Lower leg skin (tissue), 4 donors: ENCODE measurements at places on chromosomes 16 and 17.

GRCh38 chr16:13042291-13042685, 140.9 kb downstream of the SHISA9 start:
- DNase-seq, result no peak

DNA sequence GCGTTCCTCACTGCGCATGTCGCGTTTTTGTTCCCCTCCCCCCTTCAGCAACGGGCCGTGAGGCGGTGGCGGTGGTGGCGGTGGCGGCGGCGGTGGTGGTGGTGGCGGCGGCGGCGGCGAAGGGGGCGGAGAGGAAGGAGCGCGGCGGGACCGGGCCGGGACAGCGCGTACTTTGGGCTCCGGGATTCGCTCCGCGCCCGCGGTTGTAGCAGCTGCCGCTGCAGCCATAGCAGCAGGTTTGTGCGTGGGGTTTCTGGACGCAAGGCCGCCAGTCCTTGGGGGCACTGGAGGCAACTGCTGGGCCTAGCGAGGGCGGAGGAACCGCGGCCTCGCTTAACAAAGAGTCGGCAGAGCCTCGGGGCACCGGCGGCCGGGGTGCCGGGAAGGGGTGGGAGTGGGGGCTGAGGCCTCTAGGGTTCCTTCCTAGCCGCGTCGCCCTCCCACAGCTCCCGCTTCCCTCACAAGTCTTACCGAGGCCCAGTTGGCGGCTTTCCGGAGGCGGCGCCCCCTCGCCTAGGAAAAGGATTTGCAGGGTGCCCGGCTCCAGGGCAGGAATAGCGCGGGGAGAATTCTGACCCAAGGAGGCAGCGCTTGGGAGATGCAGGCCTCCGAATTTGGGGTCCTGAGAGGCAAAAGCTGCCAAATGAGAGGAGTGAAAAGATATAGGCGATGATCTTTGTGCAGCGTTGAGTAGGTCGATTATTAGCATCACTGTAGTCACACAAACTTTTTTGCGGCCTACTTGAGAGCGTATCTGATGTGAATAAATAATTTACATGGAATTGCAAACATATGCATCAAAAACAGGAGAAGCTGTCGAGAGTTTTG, at the start of gene DDX42:
Gene DDX42 (plus strand): TSS at position 30 of the 828 bp plus-strand sequence. CDS start 12,880 bp downstream, outside the sequence.
- DNase-seq, result peak; percentile 29

GRCh38 chr16:72917051-72917450, 130.9 kb downstream of the ZFHX3 start:
- DNase-seq, result no peak

GRCh38 chr17:56707312-56708219, 114.1 kb downstream of the NOG start:
- DNase-seq, result no peak

- no peak for DNase-seq
Observed at GRCh38 chr16:49158029-49158642, 123.5 kb downstream of the CBLN1 start.

DNA sequence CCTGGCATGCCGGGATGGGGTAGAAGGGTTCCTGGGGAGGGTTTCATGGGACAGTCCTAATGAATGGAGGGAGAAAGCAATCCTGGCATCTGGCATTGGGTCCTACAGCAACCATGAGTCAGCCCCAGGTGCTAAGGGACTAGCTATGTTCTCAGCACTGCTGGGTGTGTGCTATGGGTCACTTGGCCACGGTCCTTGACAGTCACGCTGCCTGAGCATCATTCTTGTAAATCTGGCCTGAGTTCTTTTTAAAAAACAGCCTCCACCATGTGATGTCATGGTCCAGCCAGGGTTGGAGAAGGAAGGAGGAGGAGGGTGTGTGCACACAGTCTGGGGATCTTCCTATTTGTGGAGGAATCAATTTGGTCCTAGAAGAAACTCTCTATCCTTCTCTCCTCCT, 6.2 kb upstream of the RAMP2 start:
- peak; percentile 83 for DNase-seq

DNA sequence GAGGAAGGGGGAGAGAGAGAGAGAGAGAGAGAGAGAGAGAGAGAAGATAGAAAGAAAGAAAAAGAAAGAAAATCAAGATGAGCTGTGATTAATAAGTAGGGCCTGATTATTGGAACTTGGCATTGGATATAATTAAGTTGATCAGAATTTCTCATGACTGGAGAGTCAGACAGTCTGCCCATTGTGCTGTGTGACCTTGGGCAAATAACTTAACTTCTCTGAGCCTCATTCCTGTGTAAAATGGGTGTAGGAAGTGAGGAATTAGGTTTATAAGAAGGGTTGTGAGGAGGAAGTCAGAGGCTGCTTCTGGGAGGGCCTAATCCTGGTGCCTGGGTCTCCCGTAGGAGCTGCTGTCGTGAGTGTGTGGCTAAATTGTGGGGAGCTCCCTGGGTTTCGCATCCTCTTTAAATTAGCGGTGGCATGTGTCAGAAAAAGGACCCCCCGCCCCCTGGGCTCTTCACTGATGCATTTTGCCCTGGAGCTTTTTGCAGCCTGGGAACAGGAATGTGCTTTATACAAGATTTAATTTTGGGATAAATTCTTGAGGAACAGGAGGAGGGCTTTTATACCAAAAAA, 76.0 kb downstream of the CMIP start:
- DNase-seq, result no peak

- no peak for DNase-seq
Observed at GRCh38 chr17:78117027-78117981, 11.3 kb downstream of the TMC6 start.

GRCh38 chr16:67279296-67280089, at the start of gene PLEKHG4:
TSS of gene PLEKHG4 (plus strand) at chr16:67279532. CDS start at chr16:67280045, 513 bp downstream.
- peak; percentile 94 for DNase-seq

GRCh38 chr17:73731733-73732132, 87.5 kb upstream of the SDK2 start:
- no peak for DNase-seq

DNA sequence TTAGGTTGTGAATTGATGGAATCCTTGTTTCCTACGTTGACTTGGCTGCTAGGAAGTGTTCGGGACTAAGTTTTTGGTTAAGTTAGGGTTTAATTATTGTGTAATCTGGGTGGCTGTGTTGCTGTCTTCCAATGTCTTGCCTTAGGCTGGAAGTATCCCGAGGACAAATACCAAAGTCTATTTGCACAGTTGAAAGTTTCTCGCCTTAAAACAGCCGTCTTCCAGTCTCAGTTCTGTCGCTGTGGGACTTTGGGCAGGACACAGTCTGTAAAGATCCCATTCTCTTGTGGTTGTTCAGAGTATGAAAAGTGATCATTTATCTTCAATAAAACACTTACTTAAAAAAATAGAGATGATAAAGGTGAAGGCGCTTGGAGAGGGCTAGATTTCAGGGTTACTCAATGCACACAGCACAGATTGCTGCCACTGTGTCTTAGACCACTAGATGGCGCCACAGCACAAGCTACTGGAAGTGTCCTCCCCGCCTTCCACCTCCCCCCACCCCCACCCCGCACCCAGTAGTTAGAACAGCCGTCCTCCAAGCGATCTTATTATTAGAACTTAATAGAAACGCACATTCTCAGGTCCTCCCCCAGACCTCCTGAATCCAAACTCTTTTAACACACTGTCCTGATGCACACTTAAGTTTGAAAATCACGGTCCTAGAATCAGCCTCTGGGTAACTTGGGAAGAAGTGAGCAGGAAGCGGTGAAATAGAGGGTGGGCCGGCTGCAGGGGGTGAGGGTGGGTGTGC, 45.8 kb downstream of the AKAP1 start:
- DNase-seq, result peak; percentile 84

GRCh38 chr16:53631236-53632025, 72.2 kb downstream of the RPGRIP1L start:
- no peak for DNase-seq

DNA sequence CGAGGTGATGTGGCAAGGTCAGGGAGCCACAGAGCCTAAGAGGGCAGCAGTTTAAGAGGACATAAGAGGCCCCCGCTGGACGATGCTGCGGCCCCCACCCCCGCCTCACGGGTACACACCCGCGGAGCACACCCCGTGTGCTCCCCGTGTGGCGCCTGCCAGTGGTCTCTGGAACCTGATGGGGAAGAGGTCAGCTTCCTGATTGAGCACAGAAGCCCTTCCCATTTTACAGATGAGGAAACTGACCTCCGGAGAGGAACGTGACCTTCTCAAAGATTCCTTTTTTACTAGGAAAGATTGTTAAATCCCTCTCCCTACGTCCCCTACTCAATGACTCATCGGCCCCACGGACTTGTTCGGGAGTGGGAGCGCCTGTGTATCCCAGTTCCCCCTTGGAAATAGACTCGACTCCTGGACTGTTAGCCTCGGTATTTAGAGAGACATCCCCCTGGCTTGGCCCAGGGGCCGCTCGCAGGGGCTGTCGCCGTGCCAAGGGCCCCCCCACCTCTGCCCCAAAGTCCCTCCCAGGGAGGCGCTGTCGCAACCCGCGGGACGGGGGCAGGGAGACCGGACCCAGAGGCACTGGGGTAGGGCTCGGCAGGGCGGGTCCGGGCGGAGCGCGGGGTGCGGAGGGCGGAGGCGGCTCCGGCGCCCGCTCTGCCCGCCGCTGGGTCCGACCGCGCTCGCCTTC, at the start of gene ABCC3:
Gene ABCC3 (plus strand): TSS at position 658 of the 691 bp plus-strand sequence. CDS start 56 bp downstream, outside the sequence.
- no peak for DNase-seq

GRCh38 chr17:2904135-2904534, 107.9 kb downstream of the RAP1GAP2 start:
- DNase-seq, result no peak

DNA sequence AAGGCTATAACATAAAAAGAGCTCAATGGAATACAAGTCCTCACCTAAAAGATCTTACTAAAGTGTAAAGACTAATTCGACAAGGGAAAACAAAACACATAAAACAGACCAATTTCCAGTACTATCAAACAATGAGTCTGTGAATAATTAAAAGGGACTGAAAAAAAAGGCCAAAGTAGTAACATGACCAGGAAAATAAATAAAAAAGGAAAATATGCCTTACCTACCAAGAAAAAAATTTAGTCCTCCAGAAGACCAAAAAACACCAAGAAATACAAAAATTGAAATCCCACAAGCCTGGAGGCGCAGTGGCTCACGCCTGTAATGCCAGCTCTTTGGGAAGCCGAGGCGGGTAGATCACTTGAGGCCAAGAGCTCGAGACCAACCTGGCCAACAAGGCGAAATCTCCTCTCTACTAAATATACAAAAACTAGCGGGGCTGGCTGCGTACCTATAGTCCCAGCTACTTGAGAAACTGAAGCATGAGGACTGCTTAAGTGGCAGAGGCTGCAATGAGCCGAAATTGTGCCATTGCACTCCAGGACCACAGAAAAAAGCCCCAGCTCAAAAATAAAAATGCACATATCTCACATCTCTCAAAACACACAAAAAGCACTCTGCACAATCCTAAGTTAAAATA, 60.8 kb downstream of the TEX14 start:
- DNase-seq, result no peak

GRCh38 chr16:68265078-68265920, 973 bp downstream of the SLC7A6 start:
- peak; percentile 82 for DNase-seq

DNA sequence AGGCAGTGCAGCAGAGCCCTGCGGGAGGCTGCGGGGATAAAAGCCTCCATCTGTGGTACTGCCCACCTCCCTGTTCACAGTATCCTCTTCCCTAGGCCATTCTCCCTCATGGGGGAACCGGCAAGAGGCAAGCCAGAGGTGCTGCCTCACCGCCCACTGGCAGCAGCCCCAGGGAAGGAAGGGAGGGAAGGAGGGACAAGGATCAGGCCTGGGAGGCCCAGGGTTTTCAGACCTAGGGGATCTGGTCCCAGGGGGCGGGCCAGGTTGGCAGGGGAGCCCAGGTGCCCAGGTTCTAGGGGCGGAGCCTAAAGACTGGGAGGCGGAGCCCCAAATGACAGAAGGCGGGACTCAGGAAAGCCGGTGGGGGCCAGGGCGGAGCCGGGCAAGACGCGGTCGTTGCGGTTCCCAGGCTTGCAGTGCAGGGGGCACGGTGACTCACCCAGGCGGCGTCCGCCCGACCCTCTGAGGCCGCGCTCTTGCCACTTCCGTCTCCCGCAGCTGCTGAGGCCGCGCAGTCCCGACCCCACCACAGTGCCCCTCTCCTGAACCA, 3.0 kb upstream of the MTMR4 start:
- DNase-seq, result no peak

GRCh38 chr17:6496116-6496481, 51.8 kb downstream of the PIMREG start:
- DNase-seq, result no peak

GRCh38 chr16:85652431-85653221, 36.1 kb downstream of the GINS2 start:
- DNase-seq, result no peak
